ENCODE measurements at places on chromosomes 13 and 19.

- DNase-seq, result no peak
Measured at GRCh38 chr13:23467932-23468278, 34.4 kb upstream of the SACS start.

DNA sequence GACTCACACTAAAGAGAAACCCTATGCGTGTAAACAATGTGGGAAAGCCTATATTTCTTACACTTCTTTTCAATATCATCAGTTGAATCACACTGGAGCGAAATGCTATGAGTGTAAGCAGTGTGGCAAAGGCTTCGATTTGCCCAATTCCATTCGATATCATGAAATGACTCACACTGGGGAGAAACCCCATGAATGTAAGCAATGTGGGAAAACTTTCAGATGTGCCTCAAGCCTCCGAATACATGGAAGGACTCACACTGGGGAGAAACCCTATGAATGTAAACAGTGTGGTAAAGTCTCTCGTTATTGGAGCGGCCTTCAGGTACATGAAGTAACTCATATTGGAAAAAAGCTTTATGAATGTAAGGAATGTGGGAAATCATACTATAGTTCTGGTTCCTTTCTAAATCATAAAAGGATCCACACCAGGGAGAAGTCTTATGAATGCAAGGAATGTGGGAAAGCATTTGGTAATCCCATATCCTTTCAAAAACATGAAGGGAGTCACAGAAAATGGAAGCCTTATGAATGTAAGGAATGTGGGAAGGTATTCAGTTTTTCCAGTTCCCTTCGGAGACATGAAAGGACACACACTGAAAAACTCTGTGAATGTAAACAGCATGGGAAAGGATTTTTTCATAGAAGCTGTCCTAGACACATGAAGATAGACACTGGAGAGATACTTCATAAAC is 28.1 kb downstream of the ZNF20 start:
- DNase-seq, result no peak

DNA sequence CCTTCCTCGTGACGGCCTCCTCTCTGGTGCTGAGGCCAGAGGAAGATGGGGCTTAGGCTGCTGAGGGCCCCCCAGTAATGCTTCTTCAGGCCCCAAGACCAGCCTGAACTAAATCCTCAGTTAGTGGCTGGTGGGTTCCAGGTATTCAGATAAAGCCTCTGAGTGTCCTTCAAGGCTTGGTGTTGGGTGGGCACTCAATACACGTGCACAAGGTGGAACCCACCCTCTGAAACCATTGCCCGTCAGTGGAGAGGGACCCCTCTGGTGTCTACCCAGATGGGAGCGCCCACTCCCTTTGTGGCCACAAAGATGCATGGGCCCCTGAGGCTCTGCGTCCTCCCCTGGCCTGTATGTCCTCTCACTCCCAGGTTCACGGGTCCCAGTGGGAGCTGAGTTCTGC is 79.0 kb downstream of the IER2 start:
- no peak for DNase-seq

DNA sequence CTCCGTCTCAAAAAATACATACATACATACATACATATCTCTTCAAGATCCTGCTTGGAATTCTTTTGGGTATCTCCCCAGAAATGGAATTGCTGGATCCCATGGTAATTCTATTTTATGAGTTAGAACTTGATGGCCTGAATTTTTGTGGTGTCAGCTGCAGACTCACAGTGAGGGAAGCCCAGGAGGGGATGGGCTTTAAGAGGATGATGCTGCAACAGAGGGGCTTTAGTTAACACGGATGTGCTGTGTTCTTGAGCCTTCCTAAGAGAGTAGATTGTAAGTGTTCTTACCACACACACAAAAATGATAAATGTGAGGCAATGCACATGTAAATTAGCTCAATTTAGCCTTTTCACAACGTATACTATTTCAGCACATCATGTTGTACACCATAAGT is 31.8 kb downstream of the CACNG6 start:
- no peak for DNase-seq

- DNase-seq, result no peak
Measured at GRCh38 chr13:78595495-78596398, 7.6 kb downstream of the POU4F1 start.

GRCh38 chr13:27920677-27921420 is 1.0 kb downstream of the PDX1 start:
- no peak for DNase-seq

GRCh38 chr13:66530686-66531085 is 699.5 kb downstream of the PCDH9 start:
- DNase-seq, result no peak

GRCh38 chr19:14325863-14326262 is 55.4 kb upstream of the ADGRE5 start:
- no peak for DNase-seq

- no peak for DNase-seq
Measured at GRCh38 chr13:45215392-45216077, 14.7 kb upstream of the KCTD4 start.

DNA sequence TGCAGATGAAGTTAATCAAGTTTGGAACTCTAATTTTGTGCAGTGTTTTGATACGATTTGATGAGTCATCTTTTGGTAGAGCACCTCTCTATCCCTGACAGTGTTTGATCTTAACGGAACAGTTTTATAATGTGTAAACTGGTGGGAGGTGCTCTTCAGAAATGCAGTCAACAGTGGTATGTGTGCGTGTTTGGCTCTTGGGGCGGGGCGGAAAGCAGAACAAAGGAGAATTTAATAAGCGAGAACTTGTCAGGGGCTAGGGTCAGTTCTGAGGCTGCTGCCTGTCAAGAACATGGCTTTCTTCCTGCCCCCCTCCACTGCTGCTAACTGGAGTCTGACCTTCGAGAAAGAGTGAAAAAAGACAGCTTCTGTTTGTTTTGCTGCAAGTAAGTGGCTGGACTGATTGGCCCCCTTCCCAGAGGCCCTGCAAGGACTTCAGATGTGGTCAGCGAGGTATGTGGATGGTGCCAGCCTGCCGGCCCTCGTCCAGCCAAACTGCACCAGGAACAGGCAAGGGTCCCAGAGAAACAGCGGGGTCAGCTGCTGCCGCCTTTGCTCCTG is 40.8 kb downstream of the BBC3 start:
- DNase-seq, result no peak

- no peak for DNase-seq
Measured at GRCh38 chr13:50167224-50167947, 152.1 kb downstream of the KCNRG start.

DNA sequence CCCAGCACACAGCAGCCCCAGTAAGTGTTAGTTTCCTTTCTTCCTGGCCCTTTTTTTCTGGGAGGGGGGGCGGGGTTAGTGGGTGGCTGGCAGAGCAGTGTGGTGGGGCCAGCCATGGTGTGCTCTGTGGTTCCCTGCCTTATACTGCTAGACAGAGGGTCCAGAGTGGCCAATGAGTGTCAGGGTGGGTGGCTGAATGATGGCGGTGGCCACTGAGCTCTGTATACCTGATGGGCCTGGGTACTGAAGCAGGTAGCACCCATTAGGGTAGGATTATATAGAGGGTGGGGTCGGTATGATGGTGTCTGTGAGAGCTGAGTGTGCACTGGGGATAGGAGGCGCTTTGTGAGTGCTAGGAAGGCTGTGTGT is 13.8 kb downstream of the CIC start:
- DNase-seq, result no peak

DNA sequence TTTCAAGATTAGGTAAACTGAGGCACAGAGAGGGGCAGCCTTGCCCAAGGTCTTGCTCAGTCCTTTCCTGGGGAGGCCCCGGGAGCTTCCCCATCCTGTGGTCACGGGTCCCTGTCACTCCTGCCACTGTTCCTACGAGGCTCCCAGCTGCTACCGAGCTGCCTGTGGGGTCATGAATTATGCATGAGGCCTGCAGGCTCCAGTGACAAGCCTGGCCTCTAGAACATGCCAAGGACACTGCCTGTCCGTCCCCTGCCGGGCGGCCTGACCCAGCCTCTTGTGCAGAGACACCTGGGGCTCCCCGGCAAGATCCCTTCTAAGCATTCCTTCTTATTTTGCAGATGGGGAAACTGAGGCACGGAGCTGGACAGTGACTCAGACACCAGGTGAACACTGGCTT is 2.7 kb downstream of the FCHO1 start:
- no peak for DNase-seq

GRCh38 chr13:94481941-94482340 is 2.5 kb upstream of the DCT start:
- no peak for DNase-seq

GRCh38 chr19:42850981-42851717 is 28.4 kb downstream of the PSG1 start:
- no peak for DNase-seq

GRCh38 chr19:48624067-48624594 is 4.8 kb downstream of the SPHK2 start:
- peak; percentile 87 for DNase-seq

GRCh38 chr13:59780058-59780457 is 383.7 kb downstream of the DIAPH3 start:
- DNase-seq, result no peak

DNA sequence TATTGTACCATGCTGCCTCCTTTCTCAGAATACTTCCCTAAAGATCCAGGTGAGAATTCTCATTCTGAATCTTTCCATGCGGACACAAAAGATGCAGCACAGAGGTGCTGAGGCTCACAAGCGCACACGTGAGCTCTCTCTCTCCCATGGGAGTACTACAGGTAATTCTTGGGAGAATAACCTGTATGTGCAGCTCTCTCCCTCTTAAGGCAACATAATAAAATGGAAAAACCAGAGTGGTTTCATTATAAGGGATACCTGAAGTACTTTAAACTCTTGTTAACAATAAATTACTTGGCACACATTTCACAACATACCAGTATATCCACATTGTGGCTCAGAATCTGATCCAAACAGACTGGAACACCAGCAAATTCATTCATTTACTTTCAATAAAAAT is 40.4 kb downstream of the INTS6 start:
- no peak for DNase-seq

- peak; percentile 49 for DNase-seq
Measured at GRCh38 chr19:4911786-4912672, 2.7 kb downstream of the UHRF1 start.

GRCh38 chr13:80239571-80240255 is 101.2 kb downstream of the SPRY2 start:
- no peak for DNase-seq

GRCh38 chr13:112608212-112608611 is 20.3 kb upstream of the TUBGCP3 start:
- no peak for DNase-seq

GRCh38 chr13:107375701-107376340 is 807.9 kb upstream of the ARGLU1 start:
- DNase-seq, result no peak

DNA sequence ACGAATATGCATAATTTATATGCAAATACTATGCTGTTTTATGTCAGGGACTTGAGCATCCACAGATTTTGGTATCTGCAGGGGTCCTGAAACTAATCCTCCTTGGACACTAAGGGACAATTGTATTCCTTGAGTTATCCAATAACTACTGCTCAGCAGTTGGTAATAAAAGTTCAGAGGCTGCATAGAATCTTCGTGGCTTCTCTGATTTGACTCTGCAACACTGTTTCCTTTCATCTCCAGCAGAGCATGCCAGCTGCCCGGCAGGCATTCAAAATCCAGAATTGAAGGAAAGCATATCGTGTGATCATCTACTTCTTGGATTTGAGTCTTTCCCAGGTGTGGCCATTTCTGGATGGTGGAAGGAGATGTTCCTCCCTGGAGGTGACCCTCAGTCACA is 64.5 kb upstream of the MRI1 start:
- no peak for DNase-seq

DNA sequence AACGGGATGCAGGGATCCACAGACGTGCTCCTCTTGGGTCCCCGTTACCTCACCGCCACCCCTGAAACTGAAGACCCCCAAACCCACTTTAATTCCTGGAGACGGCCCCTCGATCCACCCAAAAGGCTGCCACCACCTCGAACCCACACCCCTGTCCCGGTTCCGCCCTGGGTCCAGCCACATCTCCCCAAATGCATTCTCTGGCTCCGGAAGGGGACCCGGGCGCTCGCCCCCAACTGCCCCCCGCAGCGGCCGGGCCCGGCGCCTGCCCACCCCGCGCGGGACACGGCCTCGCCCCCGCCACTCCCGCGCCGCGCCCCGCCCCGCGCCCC is 219 bp upstream of the FSTL3 start:
- no peak for DNase-seq

- no peak for DNase-seq
Measured at GRCh38 chr13:21095311-21095710, 33.9 kb upstream of the LATS2 start.

- DNase-seq, result no peak
Measured at GRCh38 chr19:53960187-53960586, 2.5 kb upstream of the CACNG8 start.

GRCh38 chr19:36876993-36877938 is 26.6 kb downstream of the ZNF345 start:
- DNase-seq, result no peak

DNA sequence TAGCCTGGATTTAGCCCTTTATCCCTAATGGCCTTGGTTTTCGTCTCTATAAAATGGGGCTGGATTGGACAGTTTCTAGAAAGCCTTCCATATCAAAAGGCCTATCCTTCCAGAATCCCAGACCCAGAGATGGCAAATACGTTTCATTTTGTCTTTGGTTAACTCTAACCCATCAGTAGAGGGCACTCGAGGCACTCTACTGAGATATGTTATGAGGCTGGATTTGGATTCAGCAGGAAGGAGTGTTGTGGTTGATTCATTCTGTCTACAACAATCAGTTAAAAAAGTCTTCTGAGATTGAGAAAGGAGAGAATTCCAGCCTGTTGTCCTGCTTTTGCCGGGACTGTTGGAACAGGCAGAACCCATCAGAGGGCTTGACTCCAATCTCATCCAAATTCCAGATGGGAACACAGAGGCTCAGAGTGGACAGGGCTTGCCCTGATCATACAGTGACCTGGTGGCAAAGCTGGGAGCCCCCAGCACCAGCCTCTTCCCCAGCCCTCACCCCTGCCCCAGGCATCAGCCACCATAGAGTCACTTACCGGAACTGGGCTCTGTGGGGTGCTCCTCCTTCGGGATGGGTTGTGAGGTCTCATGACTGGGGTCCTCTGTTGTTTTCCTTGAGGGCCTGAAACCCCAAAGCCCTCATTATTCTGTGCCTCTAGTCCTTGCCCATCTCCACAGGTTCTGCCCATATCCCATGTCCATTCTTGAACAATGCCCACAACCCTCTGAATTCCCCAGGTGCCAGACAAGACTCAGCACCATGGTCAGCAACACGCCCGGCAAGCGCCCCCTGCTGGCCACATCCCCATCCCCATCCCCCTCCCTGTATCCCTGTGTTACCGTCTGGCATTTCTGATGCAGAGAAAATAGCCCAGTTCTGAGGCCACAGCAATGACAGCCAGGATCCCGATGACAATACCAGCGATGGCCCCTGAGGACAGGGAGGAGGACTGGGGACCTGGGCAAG is 12.3 kb upstream of the ZNF180 start:
- DNase-seq, result no peak

DNA sequence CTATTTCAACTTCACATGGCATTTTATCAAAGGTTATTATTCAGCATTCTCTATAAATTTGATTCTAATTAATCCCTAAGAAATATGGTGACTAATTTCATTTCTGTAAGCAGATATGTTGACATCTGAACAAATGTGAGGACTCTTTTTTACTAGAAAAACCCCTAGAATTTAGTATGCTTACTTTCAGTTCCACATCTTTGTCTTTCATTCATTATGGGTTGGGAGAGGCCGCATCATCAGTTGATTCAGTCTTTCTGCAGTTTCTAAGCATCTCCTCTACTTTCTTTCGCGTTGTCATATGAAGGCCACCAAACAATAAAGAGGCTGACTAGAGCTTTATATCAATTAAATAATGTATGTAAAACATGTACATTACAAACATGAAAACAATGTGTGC is 55.4 kb upstream of the MTIF3 start:
- no peak for DNase-seq

- DNase-seq, result no peak
Measured at GRCh38 chr19:45496349-45496953, 396 bp downstream of the RTN2 start.

All from forelimb muscle (tissue), 1 donor.